ENCODE measurements at places on chromosomes 7 and 10.

GRCh38 chr7:90657481-90657880, 61.4 kb downstream of the CDK14 start:
- no peak for DNase-seq

GRCh38 chr7:46317256-46317655, 396.2 kb upstream of the IGFBP3 start:
- DNase-seq = no peak

- no peak for DNase-seq
Observed at GRCh38 chr10:79412516-79412915, 32.9 kb downstream of the ZCCHC24 start.

GRCh38 chr10:57905861-57906260, 361.8 kb downstream of the IPMK start:
- DNase-seq = peak; percentile 56

DNA sequence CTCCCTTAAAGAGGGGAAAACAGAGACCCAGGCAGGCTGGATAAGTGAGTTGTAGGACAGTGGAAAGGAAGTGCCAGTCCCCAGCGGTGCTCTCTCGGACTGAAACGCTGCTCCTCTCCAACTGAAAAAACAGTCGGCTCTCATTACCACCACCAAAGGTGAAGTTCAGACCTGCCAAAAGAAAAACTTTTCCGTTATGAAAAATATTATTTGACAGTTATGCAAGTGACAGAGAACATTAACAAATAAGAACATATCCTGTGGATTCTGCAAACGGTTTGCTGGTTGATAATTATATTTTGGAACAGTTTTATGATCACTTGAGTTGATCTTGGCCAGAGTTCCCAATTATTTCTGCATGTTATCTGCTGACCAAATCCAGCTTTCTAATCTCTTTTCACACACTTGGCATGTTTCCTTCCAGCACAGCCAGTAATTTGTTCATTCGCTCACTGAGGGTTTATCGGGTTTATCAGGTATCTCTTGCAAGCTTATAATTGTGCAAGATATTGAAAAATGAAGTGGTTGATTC, 82.6 kb downstream of the PTPRE start:
- no peak for DNase-seq

DNA sequence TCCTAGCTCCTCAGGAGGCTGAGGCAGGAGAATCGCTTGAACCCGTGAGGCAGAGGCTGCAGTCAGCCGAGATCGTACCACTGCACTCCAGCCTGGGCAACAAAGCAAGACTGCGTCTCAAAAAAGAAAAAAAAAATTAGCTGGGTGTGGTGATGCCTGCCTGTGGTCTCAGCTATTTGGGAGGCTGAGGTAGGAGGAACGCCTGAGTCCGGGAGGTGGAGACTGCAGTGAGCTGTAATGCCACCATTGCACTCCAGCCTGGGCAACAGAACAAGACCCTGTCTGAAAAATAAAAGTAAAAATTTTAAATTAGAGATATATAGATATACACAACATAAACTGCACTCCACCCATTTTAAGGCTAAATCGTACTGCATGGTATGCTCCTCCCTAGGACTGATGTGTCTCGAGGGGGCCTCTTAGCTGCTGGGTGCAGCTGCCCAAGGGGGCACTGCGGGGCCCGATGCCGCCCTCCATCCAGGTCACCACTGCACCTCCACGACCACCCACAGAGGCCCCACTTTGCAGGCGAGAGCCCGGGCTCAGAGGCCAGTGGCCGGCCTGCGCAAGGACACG, 40.9 kb upstream of the FOXK1 start:
- no peak for DNase-seq

DNA sequence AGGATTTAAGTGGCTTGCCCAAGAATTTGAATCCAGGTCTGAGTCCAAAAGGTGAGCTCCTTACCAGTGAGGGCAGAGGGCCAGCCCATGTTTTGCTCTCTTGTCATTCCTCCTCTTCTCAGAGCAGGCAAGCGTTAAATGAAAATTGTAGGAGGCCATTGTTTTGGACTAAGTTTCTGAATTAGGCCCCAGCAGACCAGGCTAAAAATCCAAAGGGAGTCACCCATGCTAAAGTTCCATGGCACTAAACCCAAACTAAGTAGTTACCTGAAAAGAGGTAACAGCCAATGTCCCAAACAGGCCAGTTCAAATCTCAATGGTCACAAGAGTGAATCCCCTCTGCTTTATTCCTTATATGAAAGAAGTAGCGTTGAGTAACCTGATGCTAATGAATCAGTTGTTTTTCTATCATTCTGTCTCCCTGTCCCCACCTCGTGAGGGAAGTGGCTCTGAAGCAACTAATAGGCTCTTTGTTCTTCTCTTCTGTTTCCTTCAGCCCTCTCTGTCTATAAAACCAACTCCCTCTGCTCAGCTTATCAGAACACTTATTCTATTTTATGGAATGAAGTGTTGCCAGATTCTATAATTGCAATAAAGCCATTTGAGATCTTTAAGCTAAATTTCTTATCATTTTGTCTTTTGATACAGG, 17.5 kb upstream of the CDH23 start:
- DNase-seq = no peak

DNA sequence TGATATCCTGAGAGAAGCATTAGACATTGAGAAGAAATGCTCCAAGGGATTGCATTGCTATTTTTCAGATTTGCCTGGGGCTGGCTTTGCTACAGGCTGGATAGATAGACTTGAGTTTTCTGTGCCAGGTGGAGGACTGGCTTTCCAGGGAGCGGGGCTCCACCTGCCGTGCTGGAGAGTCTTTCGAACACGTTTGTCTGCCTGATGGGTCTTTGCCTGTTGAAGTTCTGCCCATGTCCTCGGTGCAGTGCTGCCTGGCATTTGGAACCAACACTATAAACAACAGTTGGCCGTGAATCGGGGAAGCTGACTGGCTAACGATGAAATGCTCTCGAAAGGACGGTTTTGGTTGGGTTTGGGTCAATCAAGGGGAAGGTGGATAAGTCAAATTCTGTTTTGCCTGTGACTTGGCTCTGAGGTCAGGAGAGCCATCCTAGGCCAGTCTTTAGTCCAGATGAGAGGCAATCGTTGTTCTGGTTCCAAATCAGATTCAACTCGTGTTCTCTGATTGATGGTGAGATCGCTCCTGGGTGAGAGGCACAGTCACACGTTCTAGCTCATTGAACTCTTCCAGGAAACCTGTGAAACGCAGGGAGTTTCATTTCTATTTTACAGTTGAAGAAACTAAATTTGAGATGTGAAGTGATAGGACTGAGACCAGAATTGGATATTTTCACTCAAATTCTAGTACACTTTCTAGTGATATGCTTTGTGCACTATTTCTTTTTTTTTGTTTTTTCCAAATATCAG, 599.0 kb downstream of the TYW1 start:
- no peak for DNase-seq

DNA sequence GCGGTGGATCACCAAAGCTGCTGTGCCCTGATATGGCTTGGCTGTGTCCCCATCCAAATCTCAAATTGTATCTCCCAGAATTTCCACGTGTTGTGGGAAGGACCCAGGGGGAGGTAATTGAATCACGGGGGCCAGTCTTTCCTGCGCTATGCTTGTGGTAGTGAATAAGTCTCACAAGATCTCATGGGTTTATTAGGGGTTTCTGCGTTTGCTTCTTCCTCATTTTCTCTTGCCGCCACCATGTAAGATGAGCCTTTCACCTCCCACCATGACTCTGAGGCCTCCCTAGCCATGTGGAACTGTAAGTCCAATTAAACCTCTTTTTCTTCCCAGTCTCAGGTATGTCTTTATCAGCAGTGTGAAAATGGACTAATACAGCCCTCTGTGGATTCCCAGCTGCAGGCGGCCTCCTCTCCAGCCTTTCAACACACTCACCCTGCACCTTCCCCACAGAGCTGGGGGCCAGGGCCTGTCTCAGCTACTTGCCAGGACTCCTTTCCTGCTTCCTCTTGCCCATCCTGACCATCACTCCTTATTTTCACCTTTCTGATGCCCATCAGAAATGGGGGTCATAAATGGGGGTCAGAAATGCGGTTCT, 57.2 kb upstream of the TOMM7 start:
- DNase-seq = no peak

- DNase-seq = no peak
Observed at GRCh38 chr7:108203537-108203936, 73.4 kb upstream of the LAMB4 start.

DNA sequence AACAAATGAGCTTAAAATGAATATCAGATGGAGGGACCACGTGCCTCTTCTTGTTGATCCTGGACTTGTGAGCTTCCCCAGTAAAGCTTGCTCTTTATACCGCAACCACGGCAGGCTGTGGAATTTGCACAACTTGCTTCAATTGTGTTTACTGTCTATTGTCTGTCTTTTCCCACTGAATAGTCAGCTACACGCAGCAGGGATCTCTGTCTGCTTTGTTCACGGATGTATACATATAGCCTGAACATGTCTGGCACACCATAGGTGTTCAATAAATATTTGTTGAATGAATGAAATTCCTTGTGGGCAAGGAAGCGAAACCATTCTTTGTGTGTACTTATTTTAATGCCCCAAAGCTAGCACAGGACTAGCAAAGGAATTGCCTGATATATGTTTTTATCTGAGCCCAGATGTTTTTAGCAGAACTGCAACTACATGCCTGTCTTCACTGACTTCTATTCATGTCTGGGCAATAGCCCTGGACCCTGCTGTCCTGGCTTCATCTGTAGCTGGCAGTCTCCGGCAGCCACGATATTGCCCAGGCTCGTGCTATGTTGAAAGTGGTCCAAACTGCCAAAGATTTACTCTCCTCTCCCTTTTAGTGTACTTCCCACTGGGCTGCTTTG, 29.9 kb upstream of the IFRD1 start:
- DNase-seq = no peak

- no peak for DNase-seq
Observed at GRCh38 chr10:80674809-80675208, 137.1 kb downstream of the SH2D4B start.

- DNase-seq = no peak
Observed at GRCh38 chr7:81159402-81159801, 240.6 kb upstream of the SEMA3C start.

DNA sequence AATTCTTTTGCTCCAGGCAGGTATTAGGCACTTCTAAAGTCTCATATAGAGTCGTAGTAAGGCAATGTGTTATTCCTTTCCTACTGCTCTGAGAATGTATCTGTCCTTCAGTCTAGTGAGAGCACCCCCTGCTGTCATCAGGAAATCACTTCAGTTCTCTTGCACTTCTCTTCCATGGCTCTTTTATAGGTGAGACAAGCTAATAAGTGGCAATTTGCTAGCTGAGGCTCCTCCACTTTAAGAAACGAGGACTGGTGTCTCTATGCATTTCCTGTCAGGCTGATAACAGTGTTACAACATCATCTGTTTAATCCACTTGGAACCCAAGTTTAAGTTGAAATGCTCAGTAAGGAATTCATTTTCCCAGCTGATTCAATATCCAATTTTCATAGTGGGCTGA, 350.6 kb downstream of the TFEC start:
- DNase-seq = peak; percentile 38

DNA sequence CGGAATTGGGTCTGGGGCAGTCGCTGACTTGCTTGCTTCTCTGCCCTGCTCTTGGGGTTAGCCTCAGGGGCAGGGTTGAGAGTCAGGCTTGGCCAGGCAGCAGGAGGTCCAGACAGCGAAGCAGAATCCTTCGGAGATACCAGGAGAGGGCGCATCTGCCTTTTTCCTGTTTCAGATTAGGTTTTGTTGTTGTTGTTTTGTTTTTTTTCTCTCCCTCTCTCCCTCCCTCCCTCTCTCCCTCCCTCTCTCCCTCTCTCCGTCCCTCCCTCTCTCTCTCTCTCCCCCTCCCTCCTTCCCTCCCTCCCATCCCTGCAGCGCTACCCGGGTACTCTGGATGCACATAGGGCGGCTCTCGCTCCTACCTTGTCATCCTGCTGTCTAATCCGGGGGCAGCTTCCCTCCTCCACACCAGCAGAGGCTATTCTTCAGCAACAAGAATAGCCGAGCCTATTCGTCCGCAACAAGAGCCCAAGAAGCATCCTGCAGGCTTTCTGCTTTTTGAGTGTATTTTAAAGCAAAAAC, 758 bp upstream of the OPTN start:
- peak; percentile 45 for DNase-seq

DNA sequence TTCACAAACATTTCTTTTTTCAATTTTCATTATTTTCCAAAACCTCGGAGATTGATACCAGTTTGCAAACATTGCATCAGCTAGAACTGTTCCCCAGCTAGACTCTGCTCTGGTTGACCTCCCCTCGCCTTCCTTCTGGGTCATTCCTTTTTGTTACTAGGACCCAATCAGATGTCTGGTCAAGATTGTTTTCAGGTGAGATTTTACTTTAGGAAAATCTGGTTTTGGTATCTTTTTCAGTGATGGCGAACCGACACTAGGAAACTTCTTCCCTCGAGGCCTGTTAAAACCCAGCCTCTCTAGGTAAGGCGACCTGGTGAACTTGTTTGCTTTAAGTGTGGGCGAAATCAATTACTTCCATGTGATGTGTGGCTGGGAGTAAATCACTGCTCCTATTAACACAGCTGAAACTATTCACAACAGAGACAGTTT, 8.4 kb downstream of the PROSER2 start:
- no peak for DNase-seq

GRCh38 chr7:116696707-116697106, 24.7 kb downstream of the MET start:
- no peak for DNase-seq

DNA sequence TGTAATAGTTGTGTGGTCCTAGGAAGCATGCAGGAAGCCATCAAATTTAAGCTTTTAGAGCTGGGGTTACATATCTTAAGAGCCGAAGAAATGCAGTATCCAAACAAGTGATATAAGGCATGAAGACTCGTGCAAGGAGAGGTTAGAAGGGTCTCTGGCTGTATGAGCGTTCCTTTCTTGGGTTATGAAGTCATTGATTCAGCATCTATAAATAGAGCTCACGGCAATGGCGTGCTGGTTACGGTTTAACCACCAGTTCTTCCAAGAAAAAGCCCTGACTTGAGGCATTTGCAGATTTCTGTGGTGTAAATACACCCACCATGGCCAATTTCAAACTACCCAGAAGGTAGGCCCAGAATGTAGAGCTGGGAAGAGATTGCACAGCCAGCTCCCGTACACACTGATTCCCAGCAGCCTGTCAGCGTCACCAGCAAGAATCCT, 72.0 kb upstream of the KAT6B start:
- no peak for DNase-seq

GRCh38 chr10:76887223-76888010, 750.2 kb downstream of the KCNMA1 start:
- DNase-seq = no peak

DNA sequence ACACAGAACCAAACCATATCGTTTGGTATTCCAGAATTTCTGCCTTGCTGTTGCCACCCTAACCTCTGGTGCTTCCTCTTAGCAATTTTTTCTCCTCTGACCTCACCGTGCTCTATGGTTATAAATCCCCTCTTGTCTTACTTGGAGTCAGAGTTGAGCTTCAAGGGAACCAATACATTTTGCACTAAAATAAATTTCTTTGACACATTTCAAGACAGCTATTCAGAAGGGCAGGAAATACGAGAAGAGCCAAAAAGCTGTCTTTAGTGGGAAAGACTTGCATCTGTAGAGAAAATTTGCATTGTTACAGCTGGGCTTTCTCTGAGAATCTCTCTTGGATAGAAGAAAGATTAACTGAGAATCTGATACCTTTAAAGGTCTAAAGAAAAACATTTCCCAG, 14.5 kb upstream of the AKR1C2 start:
- no peak for DNase-seq

- no peak for DNase-seq
Observed at GRCh38 chr10:100038561-100039071, 28.9 kb upstream of the DNMBP start.

Data from WERI-Rb-1 (cell line).